ENCODE measurements at places on chromosomes 5 and 9.
A peak's percentile ranks its signal among the peaks of the same experiment; 100 is the strongest.

- no peak for DNase-seq
These were observed 92.8 kb upstream of the ACOT12 start for GRCh38 chr5:81486711-81487110.

DNA sequence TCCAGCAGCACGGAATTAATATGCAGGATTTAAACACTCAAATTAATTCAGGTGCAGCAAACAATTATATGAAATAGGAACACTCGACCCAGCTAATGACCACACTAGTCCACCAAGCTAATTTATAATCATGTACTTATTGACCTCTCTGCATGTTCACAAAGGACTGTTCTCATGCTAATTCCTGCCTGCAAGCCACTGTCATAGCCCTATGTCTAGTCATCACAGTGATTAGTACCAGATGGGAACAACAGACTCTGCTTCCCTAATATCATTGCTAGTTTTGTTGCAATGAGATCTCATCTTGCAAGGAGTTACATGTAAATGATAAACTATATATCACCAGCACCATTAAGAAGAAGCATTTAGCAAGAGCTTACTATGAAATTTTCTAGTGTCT is 553.0 kb upstream of the GRAMD2B start:
- no peak for DNase-seq

- DNase-seq, result peak; percentile 69
These were observed 60.2 kb downstream of the FBXO38 start for GRCh38 chr5:148443998-148444397.

DNA sequence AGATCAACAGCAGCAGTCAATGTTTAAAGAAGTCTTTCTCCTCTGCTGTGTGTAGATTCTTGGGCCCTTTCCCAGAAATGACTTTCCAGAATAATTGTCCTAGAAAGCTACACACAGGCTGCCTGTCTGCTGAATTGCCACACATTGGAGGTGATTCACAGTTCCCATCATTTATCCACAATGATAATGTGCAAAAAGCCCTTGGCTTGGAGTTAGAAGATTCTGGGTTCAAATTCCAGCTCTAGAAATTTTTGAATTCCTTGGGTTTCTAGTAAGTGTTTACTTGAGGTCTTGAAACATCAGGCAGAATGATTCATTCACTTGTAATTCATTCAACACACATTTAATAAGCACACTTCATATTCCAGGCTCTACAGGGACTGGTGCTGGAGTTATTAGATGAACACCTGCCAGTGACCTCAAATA is 28.6 kb upstream of the EPB41L4B start:
- peak; percentile 83 for DNase-seq

GRCh38 chr5:171387970-171388815 is 544 bp downstream of the NPM1 start:
- DNase-seq, result peak; percentile 88

- DNase-seq, result no peak
These were observed 178.5 kb upstream of the PHYKPL start for GRCh38 chr5:178411083-178411482.

GRCh38 chr9:95443301-95443700 is 73.5 kb downstream of the PTCH1 start:
- no peak for DNase-seq

- peak; percentile 91 for DNase-seq
These were observed 15.8 kb upstream of the RAPGEF1 start for GRCh38 chr9:131755541-131756198.

DNA sequence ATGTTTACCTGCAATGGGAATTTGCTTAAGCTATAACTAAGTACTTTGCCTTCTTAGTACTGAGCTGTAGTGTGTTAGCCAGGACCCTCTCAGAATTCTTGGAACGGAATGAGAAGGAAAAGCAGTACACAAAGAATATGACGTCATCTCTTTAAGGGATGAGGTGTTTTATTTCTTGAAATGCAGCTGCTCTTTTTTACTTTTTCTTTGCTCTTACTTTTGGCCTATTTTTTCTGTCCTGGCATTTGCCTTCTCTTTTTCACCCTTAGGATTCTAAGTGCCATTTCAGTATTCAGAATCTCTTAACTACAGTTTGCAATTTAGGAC is 10.1 kb downstream of the KIF2A start:
- DNase-seq, result no peak

GRCh38 chr5:141135030-141135717 is at the start of gene PCDHB5:
Gene PCDHB5, plus strand, starts transcription at chr5:141135206. Its CDS starts 229 bp downstream, at chr5:141135435.
- DNase-seq, result peak; percentile 73

GRCh38 chr5:176365351-176366231 is at the start of gene ARL10:
Gene ARL10, plus strand, starts transcription at chr5:176365487. Its CDS starts 77 bp downstream, at chr5:176365564.
- peak; percentile 97 for DNase-seq

DNA sequence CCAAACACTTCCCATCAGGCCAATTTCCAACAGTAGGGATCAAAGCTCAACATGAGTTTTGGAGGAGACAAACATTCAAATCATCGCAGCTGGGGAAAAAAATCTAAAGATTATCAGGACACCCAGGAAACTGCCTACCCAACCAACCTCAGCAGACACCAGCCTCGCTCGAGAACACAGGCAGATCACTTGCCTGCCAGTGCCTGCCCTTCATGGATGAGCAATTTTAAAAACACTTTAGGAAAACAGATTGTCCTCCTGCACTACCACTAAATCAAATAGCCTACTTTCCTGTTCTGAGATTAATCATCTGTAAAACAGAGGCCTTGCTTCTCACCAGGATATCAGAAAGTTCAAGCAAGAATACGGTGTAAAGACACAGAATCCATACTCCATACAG is 14.7 kb upstream of the TMEM174 start:
- no peak for DNase-seq

DNA sequence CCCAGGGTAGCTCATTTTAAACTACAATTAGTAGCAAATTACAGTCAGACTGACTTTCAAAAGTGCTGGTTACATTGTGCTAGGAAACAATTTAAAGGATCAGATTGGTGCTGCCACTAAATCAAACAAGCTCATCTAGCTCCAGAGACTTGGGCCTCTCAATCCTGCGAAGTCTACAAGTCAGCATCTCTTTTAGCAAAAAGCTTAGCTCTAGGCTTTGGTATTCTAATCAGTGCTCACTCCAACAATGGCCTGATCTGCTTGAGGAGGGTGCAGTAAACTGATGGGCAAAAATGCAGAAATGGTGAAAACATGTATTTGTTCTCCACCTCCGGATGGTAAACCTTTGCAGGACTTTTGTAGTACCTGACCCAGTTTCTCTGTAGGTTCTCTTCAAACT is 47.0 kb upstream of the SEMA6A start:
- no peak for DNase-seq

DNA sequence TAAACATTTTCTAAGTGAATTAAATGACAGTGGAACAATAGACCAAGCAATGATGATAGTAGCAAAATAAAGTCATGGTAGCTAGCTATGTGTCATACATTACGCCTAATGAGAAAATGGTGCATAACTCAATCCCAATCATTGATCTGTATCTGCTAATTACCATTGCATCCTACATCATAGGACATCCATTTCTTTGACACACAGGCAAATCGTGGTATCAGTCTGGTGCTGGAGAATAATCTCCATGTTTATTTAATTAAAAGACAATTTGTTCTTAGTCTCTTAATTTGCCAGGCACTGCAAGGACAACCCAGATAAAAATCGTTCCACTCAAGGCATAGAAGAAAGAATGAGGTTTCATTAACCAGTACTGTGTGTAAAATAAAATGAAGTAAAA is 89.6 kb upstream of the SMC5 start:
- no peak for DNase-seq

GRCh38 chr9:113221800-113222481 is 597 bp downstream of the SLC31A1 start:
- DNase-seq, result peak; percentile 15

DNA sequence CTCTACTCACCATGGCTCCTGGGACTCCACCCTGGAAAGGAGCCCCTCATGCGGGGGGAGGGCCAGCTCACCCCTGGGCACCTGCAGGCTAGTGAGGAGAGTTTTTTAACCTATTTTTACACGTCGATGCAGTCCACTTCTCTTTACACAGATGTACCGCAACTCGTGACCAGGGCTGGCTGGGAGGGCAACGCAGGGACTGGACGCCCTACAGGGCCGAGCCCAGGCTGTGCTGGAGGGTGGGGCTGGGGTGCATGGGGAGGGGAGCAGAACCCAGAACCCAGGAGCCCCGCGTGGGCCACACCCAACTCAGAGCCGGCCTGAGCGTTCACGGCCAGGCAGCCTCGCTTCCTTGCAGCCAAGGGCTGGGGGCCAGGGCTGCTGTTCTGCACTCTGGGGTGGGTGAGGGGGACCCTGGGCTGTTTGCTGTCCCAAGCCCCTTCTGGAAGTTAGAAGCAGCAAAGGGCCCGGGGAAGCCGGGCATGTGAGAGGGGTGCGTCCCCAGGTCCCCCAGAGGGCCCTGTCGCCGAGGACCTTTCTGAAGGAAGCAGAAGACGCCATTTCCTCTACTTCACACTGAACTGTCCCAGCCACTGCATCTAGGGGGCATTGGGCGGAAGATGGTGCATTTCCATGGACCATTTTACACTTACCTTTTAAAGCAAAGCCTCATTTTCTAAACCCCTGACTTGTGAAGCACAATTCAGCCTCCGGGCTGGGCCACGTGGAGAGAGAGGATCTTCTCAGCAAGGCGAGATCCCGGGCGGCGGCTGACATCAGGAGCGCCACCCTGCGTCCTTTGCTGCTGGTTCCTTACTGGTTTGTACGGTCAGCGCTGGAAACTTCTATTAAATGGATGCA is 90.5 kb downstream of the KCNT1 start:
- no peak for DNase-seq

- no peak for DNase-seq
These were observed 130.3 kb upstream of the MTAP start for GRCh38 chr9:21672140-21672539.

DNA sequence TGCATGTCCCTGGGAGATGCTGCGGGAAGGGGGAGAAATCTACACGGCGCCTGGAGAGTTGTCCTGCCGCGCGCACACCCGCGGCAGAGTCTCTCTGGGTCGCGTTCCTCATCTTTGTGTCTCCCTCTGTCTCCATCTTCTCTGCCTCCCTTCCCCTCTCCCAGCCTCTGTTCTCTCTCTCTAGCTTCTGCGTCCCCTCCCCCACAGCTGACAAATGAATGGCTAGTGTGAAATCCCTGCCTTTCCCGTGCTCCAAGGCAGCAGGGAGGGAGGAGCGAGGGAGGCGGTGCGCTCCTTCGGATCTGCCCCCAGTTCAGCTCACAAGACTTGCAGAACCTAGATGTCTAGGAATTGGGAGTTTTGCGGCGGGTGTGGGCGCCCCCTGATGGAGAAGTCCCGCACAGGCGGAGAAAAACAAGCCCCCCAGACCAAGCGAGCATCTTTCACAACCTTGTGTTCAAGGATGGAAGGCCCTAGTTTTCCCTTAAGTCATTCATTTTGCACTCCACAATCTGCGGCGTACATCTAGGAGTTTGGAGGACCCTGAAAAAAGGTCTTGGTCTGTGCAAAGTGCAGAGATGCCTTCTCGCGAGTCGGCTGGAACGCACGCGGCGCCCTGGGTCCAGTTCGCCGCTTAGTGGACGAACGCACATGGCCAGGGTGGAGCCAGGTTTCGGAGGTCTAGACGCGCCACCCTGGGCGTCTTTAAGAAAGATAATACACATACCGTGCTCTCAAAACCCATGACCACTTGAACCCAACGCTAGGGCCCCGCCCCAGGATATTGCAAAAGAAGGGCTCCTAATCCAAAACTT is 2.0 kb downstream of the VCAN start:
- peak; percentile 93 for DNase-seq

- DNase-seq, result no peak
These were observed 18.7 kb upstream of the ADAM19 start for GRCh38 chr5:157594257-157594656.

DNA sequence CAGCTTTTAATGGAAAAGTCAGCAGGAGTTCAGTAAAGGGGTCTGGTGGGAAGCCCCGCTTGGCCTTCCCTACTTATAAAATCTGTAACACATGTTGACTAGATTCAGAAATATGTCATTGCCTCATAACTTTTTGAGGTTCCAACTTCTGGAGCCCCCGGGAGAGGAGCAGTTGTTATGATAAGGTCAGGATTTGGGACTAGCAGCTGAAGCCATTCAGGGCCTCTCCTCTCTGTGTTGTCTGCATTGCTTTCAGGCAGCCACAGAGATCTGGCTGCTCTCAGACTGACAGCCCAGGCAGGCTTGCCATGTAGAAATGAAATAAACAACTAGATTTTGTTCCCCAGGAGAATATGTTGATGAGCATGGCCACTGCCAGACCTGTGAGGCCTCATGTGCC is 167.1 kb downstream of the RFK start:
- DNase-seq, result no peak

DNA sequence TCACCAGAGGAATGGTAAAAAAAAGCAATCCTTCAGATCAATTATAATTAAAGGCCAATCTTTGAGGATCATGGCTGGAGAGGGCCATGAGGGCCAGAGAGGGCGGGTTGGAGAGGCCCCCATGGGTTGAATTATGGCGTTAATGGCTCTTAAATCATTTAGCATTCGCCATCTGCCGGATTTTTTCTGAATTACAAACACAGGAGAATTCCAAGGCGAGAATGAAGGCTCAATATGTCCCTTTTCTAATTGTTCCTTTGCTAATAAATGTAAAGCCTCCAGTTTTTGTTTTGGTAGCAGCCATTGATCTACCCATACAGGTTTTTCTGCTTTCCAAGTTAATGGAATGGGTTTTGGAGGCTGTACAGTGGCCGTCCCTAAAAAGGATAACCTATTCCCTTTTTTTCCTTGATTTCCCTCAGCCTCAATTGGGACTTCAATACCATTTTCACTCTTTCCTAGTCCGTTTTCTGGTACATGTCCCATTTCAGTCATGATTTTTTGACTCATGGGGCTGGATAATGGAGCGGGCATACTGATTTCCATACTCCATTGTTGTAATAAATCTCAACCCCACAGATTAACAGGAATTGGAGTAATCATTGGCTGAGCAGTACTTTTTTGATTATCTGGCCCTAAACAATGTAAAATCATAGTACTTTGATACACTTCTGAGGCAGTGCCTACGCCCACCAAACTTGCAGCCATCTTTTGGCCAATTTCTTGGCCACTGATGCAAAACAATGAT is 6.7 kb upstream of the TMEM141 start:
- no peak for DNase-seq

- DNase-seq, result no peak
These were observed 37.7 kb downstream of the SMIM23 start for GRCh38 chr5:171823269-171823668.

GRCh38 chr9:72936679-72937078 is 16.2 kb downstream of the ALDH1A1 start:
- DNase-seq, result no peak

- no peak for DNase-seq
These were observed 26.8 kb downstream of the GRIA1 start for GRCh38 chr5:153517241-153517611.

GRCh38 chr5:132089363-132089762 is 15.8 kb downstream of the CSF2 start:
- DNase-seq, result no peak

- DNase-seq, result no peak
These were observed 4.7 kb downstream of the SLC27A4 start for GRCh38 chr9:128344931-128345605.

- DNase-seq, result no peak
These were observed 402.4 kb downstream of the ARHGEF28 start for GRCh38 chr5:74028406-74028805.

DNA sequence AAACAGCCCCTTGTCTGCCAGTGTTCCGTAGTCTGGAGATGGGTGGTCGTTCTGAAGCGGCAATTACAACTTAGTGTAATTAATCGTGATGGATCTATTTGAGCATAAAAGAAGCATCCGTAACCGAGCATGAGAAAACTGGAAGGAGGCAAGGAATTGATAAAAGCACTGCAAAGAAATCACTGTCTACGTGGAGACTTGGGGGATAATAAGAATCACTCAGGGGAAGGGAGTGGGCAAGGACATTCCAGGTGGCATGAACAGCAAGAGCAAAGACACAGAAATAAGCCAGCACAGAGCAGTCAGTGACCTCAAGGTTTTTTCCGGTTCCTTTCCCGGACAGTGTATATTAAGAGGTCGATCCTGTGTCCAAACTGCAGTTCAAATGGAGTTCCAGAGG is 35.0 kb downstream of the TLR4 start:
- no peak for DNase-seq

Measured in GM03348 (cell line).